ENCODE measurements at places on chromosomes 2 and 18.

DNA sequence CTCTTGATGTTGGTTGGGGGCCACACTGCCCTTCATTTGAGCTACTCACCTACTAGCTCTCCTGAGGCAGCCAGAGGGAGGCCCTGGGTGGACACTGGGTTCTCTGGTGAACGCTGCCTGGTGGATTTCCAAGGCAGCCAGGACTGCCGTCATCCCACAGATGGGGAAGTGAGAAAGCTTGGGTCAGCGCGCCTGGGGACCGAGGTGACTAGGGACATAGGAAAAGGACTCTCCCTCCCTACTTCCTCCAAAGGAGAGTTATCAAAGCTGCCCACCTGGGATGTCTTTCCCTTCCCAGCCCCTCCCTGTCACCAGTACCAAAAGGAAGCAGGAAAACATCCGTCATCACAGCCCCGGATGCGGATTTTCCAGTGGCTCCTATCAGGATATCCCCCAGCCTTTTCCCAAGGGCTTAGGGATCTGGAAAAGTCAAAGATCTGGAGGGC, 3.8 kb upstream of the SEMA4C start:
- DNase-seq = no peak

- DNase-seq = no peak
Observed at GRCh38 chr2:69645921-69646320, 2.4 kb upstream of the AAK1 start.

DNA sequence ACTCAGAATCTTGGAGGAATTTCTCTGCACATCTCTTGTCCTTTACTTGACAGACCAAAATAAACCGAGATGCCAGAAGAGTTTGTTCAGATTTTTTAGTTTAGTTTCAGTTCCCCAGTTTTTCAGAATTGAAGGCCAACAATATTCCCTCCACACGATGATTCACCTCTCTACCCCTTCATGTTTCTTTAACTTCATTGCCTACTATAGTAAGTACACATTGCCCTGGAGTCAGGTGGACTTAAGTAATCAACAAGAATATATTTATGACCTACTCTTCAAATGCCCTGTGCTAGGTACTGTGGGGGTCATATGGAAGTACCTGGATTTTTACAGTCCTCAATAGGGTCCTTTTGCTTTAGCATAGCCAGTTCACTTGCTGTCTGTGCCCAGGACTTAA, 79.6 kb upstream of the CTLA4 start:
- no peak for DNase-seq

DNA sequence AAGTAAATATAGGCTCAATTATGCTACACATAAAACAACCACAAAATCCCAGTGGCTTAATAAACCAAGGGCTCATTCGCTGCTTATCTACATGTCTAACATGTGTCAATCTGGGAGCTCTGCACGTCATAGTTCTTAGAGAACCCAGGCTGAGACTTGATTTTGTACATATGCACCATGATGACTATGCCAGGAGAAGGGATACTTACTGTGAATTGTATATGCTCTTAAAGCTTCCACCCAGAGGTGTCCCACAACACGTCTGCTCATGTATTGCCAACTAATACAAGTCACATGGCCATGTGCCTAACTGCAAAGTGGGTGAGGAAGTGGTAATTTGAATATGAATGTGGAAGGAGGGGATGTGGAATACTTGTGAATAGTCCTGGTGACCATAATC, 262.1 kb downstream of the CPS1 start:
- no peak for DNase-seq

GRCh38 chr18:59040770-59041148, 98.9 kb upstream of the SEC11C start:
- no peak for DNase-seq

DNA sequence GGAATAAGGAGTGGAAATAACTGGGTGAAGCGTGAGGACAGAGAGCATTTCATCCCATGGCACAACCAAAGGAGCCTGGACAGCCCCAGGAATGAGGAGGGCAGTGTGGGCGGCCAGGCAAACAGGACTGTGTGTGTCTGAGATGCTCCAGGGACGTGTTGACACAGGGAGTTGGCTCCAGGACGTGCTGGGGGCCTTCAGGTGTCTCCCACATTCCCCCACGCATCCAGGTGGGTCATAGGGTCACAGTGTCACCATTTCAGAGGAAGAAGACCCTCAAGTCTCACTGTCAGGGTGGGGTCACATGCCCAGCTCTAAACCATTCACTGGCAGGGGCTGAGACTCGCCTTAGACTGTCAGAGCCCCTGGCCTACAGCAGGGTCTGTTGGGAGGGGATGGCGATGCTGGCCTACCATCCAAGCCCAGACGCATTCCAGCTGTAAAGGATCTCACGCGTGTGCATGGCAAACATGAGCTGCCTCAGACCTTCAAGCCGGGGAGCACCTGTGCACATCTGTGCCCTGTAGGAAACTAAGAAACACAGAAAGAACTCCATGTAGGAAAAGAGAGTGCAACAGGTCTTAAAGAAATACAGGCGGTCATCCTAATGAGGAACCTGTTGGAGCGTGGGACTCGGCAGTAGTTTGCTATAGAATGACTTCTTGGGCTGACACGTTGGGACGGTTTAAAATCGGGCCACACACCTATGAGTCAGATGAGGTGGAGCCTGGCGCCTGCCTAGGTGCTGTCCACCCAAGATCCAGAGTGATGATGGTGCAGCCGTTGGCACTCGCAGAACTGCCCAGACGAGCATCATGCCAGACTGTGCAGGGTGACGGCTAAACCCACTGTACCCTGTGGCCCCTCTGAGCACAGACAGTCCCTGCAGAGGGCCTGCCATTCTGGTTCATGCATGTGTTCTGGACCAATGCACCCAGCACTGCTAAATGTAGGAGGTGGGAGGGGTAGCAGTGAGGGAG, 17.3 kb downstream of the PARD6G start:
- peak; percentile 10 for DNase-seq
